ENCODE measurements at places on chromosomes 12 and 14.

GRCh38 chr14:104734991-104735779 lies 11.2 kb downstream of the ADSS1 start:
- peak; percentile 88 for DNase-seq

DNA sequence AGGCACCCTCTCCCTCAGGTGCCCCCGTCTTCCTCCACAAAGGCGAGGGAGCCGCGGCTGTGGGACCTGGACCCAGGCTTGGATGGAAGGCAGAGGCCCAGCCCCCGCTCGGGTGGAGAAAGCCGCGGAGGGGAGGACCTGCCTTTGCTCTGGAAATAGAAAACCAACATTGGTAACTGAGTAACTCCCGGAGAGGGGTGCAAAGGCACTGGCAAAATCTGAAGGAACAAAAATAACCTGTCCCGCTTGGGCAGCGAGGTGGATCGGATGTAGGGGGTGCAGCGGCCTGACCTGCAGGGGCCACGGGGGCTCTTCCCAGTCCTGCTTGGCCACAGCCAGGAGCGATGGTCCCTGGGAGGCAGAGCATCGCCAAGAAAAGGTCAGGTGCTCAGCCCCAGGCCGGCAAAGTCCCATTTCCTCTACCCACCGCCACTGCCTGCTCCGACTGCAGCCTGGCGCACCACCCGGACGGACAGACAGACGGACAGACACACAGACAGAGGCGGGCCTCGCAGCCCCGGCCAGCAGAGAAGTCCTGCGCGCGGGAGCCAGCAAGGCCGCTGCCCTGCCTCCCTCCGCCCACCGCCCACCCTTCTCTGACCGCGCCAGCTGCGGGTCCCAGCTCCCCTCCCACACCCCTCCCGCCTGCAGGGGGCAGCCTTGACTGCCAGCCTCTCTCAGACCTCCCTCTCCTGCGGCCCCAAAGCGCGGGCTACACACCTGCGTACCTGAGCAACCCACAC lies 21.4 kb upstream of the TMEM106C start:
- DNase-seq, result no peak

- DNase-seq, result no peak
Measured at GRCh38 chr14:61315313-61315712, 6.1 kb upstream of the PRKCH start.

DNA sequence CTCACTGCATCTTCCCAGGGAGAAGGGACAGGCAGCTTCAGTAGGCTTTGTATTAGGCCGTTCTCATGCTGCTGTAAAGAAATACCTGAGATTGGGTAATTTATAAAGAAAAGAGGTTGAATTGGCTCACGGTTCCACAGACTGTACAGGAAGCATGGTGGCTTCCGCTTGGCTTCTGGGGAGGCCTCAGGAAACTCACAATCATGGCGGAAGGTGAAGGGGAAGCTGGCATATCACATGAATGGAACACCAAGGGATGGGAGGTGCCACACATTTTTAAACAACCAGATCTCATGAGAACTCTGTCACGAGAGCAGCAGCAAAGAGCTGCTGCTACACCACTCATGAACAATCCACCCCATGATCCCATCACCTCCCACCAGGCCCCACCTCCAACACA lies 182.2 kb upstream of the SFSWAP start:
- DNase-seq, result no peak

DNA sequence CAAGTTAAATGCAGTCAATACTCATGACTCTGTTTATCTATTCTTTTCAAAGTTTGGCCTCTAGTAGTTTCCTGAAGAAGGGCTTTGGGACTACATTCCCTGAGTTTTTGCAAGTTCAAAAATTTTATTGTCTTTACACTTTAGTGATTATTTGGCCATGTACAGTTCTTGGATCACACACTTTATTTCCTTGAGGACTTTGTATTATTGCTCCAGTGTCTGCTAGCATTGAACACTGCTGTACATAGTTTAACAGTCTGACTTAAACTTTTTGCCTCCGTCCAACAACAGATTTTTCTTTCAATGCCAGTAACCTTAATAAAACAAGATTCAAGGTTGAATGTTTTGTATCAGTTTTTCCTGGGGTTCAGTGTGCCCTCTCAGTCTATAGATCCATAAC lies 132.3 kb downstream of the DERA start:
- no peak for DNase-seq

DNA sequence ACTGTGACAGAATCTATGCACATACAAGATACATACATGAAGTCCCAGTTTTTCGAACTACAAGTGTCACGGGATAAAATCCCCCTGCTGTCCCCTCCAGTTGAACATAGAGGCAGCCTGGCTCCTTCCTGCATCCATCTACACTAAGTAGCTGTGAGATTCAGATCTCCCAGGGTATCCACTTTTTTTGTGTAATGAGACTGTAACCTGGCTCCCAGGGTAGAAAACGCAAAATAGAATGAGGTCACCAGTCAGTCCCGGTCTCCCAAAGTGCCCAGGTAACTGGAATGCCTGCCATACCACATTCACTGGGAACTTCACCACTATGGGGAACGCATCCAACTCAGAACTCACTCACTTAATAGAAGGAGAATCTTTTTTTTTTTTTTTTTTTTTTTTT lies 67.8 kb downstream of the TMCC3 start:
- DNase-seq, result no peak

- no peak for DNase-seq
Measured at GRCh38 chr12:127964717-127965116, 302.3 kb upstream of the TMEM132C start.

GRCh38 chr12:6201213-6201608 lies 1.0 kb downstream of the CD9 start:
- DNase-seq, result no peak

GRCh38 chr12:47794679-47795078 lies 21.6 kb downstream of the SLC48A1 start:
- no peak for DNase-seq

DNA sequence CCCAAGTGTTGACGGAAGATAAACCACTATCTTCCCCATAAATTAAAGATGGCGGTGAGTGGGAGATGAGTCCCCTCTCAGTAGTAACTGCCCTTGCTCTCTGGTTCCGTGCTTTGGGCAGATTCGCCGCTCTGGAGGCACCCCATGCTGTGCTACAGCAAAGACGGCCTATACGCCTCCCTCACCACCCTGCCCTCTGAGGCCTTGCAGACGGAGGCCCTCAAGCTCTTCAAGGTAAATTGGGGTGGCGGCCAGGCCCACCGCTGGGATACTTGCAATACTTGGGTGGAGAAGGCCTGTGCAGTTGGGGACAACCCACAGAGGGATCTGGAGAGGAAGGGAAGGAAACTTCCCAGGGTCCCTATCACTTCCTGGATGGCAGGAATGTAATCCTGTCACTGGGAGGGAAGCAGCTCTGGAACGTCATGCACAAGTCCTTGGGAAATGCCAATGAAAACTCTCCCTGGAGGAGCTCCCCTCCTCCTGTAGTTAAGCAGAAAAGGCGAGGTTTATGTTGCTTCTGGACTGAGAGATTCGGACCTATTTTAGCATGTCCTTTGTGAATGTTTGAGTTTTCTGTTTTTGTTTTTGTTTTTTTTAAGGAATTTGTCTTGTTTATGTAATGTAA lies 22.8 kb downstream of the PIGH start:
- DNase-seq, result peak; percentile 32

DNA sequence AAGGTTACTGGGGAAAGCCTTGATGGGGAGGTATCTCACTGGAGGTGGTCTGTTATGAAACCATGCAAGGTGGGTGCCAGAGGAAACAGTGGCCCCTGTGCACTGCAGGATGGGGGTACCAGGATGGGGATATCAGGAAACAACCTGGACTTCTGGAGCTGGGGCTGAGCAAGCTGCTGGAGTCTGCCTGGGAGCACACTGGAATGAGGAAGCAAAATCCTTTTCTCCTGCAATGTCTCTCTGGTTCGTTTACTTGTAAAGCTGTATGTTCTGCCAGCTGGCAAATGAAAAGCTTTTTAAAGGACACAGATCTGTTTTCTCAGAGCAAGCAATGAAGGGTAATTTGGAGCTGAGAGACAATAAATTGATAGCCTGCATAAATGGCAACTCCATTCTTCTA lies 23.2 kb upstream of the SERPINA1 start:
- DNase-seq, result no peak

DNA sequence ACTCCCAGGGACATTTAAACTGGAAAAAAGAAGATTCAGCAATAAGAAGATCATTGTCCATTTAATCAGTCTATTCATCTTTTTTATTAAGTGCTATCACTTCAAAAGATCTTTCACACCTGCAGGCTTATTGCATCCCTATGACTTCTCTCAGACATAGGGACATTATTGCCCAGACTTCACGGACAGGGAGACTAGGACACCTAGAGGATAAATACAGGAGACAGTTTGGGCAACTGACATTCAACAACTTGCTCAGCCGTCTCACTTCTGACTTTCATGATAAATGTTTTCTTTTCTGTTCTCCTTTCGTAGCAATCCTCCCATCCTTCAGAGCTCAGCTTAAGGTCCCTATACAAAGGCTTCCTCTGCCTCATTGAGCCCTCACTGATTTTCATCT lies 84.3 kb downstream of the TMEM30B start:
- DNase-seq, result no peak

DNA sequence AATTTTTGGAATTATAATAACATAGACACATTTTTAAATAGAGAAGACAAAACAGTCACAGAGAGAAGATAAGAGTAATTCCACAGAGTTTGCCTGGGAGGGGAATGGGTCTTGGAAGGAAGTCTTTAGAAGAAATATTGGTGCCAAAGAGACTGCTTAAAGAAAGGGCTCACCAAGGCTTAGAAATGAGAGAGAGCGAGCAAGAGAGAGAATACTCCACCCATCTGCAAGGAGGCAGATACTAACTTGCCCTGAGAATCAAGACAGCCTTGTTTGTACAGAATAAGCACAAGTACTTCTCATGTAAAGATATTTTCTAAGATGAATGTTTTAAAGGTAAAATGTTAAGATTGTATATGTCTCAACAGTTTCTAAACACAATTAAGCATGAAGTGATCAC lies 165.5 kb downstream of the SLC38A4 start:
- DNase-seq, result no peak

DNA sequence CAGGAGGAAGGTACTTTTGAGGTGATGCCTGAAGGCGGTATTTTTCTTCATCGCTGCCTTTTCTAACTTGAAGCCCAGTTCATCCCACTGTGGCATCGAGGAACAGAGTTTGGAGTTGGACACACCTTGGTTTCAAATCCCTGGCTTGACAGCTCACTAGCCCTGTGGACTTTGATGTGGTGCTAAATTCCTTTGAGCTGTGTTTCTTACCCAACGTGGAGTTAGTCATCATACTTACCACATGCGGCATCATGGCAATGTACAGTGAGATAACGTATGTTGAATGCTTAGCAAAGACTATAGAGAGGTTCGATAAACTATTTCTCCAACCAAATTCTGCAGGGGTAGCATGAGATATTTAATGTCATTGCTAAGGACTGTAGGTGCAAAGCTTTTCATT lies 3.4 kb downstream of the PLEKHG3 start:
- peak; percentile 50 for DNase-seq

DNA sequence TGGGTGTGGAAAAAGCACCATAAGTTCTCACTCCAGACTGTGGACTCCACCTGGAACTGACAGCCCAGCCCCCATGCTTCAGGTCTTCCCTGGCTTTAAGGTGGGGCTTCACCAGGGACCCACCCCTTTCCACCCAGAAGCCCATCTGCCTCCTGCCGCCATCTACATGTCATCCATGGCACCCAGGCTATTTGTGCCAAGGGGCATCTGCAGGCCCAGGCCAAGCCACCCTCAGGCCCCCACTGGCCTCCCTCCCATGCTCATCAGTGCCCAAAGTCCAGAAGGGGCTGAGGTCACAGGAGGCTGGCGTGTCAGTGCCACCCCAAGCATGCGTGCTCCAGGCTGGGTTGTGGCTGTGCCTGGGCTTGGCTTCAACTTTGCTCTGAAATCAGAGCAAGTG lies 212.2 kb upstream of the DIO3 start:
- DNase-seq, result no peak

- no peak for DNase-seq
Measured at GRCh38 chr12:132027636-132028035, 77.9 kb downstream of the EP400 start.

Measured in tibial artery (tissue), 4 donors.